Sigmoid colon (tissue), 7 donors: ENCODE measurements at places on chromosomes 5 and 9.
A peak's percentile ranks its signal among the peaks of the same experiment; 100 is the strongest.

DNA sequence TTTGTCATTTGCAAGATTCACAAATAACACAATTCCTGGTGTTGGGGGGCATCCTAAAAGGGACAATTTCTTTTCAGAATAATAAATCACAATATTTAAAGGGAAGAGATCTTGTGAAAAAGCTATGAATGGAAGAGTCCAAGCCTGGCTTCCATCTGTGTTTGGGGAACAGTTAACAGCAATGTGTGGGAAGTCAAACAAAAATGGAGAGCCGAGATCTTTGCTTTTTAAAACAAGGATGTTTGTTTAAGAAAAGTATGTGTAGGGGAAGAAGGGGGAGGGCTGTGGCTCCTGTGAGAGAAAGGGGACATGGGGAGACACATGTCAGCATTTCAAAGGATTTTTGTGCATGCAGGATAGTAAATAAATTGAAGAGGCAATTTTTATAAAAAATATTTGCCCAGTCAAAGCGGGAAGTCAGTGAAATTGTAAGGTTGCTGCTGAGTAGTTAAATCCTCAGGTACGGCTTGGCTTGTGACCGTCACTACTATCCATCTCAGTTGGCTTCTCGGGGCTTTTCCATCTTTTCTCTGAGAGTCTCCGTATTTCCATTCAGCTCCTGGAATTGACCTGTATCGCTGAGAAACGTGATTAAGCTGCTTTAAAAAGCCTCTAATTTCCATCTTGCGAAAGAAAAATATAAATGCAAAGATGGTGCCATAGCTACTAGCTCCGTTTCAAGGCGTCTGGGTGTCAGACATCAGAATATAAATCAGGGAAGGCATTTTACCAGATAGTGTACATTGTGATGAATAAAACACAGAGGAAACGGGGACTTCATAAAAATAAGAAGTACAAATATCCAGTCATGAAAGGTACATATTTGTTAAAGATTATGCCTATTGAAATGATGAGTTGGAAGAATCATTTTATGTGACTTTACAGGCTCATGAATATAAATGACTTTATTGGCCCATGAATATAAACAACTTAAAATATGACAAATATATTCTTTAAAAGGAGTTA, 52.9 kb upstream of the VCAN start:
- H3K36me3 ChIP-seq: no peaks in the 10 kb centered on the region
- H3K27me3 ChIP-seq: no peaks in the 10 kb centered on the region
- no peak overlapping the region for H3K27ac ChIP-seq
- H3K4me1 ChIP-seq: no peaks in the 10 kb centered on the region

DNA sequence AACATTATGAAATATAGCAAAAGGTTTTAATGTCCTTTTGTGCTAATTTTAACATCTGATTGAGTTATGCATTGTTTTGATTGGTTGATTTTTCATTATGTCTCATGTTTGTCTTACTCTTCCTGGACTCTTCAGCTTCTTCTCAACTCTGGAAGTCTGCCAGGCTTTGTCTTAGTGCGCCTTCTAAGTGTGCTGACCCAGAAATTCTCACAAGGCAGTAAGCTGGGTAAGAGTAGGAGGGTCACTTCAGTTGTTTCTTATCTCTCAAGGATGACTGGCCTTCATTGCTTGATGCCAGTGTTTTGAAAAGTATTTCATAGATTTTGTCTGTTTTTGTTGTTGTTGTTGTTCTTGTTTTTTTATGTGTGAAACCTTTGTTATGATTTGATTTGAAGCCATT, 59.2 kb downstream of the RIC1 start:
- no peak overlapping the region for H3K27ac ChIP-seq
- no peak overlapping the region for H3K4me3 ChIP-seq
- H3K4me1 ChIP-seq: no peaks in the 10 kb centered on the region
- no peaks in the 10 kb centered on the region for H3K27me3 ChIP-seq
- H3K36me3 ChIP-seq: no peaks in the 10 kb centered on the region

- H3K4me3 ChIP-seq: no peak overlapping the region
- no peaks in the 10 kb centered on the region for H3K27me3 ChIP-seq
- peak overlapping the region; percentile 98 for H3K27ac ChIP-seq
- peaks cover 64% of the 10 kb centered on the region for H3K4me1 ChIP-seq
- no peaks in the 10 kb centered on the region for H3K36me3 ChIP-seq
These were observed 6.0 kb downstream of the UGCG start for GRCh38 chr9:111902391-111903139.

DNA sequence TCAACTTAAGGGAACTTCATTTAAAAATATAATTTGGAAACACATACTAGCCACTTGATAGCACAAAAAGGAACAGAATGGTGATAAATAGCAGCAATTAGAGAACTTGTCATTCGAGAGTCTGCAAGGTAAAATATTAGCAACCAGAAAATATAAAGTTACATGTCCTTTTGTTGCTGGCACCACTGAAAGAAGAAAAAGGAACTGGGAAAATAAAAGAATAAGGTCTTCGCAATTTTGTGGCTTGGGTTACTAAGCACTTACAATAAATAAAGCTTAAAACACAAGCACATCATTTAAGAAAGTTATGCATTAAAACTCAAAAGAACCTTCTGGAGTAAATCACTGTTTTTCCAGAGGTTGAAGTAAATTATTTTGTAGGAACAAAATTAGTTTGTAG, 149.9 kb upstream of the FBN2 start:
- no peaks in the 10 kb centered on the region for H3K27me3 ChIP-seq
- DNase-seq: no peak
- no peaks in the 10 kb centered on the region for H3K4me1 ChIP-seq
- H3K27ac ChIP-seq: no peak overlapping the region
- H3K4me3 ChIP-seq: no peak overlapping the region
- no peaks in the 10 kb centered on the region for H3K36me3 ChIP-seq

DNA sequence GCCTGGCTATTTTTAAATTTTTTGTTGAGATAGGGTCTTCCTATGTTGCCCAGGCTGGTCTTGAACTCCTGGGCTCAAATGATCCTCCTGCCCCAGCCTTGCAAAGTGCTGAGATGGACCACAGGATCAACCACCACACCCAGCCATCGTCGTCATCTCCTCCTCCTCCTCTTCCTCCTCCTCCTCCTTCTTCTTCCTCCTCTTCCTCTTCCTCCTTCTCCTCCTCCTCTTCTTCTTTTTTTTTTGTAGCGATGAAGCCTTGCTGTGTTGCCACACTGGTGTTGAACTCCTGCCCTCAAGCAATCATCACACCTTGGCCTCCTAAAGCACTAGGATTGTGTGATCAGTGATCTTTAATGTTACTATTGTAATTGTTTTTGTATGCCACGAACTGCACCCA, 49.4 kb upstream of the ERBIN start:
- no peak for DNase-seq
- no peaks in the 10 kb centered on the region for H3K4me1 ChIP-seq
- no peak overlapping the region for H3K27ac ChIP-seq
- H3K4me3 ChIP-seq: no peak overlapping the region
